ENCODE measurements at places on chromosomes 6 and 20. TPM values are rescaled to one million over a fixed set of nuclear protein-coding genes. Genes with fewer than 3 reads are reported as not detected.

- no peak overlapping the region for H3K27ac ChIP-seq
- no peak for DNase-seq
- no peaks in the 10 kb centered on the region for H3K36me3 ChIP-seq
- no peaks in the 10 kb centered on the region for H3K27me3 ChIP-seq
These were observed 9.7 kb downstream of the LRRN4 start for GRCh38 chr20:6044115-6044514.

GRCh38 chr6:75084872-75085381, 120.9 kb downstream of the COL12A1 start:
- H3K4me3 ChIP-seq: peak overlapping the region; percentile 19
- H3K36me3 ChIP-seq: peaks cover 25% of the 10 kb centered on the region
- no peaks in the 10 kb centered on the region for H3K4me1 ChIP-seq
- no peak overlapping the region for H3K27ac ChIP-seq
- no peaks in the 10 kb centered on the region for H3K27me3 ChIP-seq

C20orf204 gene
- 6.3 TPM for total RNA-seq

CGA gene
- total RNA-seq: not detected

SIRPB1 gene
- total RNA-seq: 2.3 TPM

- H3K4me1 ChIP-seq: peaks cover 87% of the 10 kb centered on the region
- no peaks in the 10 kb centered on the region for H3K36me3 ChIP-seq
- H3K27me3 ChIP-seq: no peaks in the 10 kb centered on the region
- peak overlapping the region; percentile 16 for H3K27ac ChIP-seq
- peak; percentile 23 for DNase-seq
- H3K4me3 ChIP-seq: no peak overlapping the region
These were observed 2.1 kb downstream of the COL12A1 start for GRCh38 chr6:75203721-75204120.

- H3K4me3 ChIP-seq: no peak overlapping the region
- no peak overlapping the region for H3K27ac ChIP-seq
- H3K4me1 ChIP-seq: no peaks in the 10 kb centered on the region
- H3K36me3 ChIP-seq: no peaks in the 10 kb centered on the region
- DNase-seq: no peak
These were observed 74.9 kb upstream of the SMLR1 start for GRCh38 chr6:130752267-130752666.

GRCh38 chr6:22873513-22874136, 304.3 kb downstream of the HDGFL1 start:
- no peak for DNase-seq
- no peaks in the 10 kb centered on the region for H3K4me1 ChIP-seq
- H3K27me3 ChIP-seq: no peaks in the 10 kb centered on the region
- H3K27ac ChIP-seq: no peak overlapping the region

DNA sequence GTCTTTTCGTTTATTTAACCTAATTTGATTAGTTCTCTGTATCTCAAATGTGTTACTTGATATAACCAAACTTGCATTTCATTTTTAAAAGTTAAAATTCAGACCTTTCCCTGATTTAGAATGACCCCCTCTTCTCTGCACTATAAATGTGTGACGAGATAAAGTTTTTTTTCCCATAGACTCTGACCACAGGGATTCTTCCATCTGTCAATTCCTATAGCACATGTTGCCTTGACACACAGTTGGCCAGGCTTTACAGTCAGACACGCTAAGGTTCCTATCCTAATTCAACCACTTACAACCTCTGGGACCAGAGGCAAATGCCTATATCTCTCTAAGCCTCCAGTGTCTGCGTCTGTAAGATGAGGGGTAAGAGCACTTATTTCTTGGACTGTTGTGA, 40.6 kb downstream of the KCNS1 start:
- H3K36me3 ChIP-seq: peaks cover 6% of the 10 kb centered on the region
- no peak overlapping the region for H3K27ac ChIP-seq
- no peaks in the 10 kb centered on the region for H3K4me1 ChIP-seq
- H3K27me3 ChIP-seq: no peaks in the 10 kb centered on the region
- no peak for DNase-seq

HLA-DRB1 gene
- total RNA-seq: 40.2 TPM

GRCh38 chr6:104640150-104640700, 219.5 kb downstream of the HACE1 start:
- no peak overlapping the region for H3K4me3 ChIP-seq
- no peaks in the 10 kb centered on the region for H3K36me3 ChIP-seq
- H3K4me1 ChIP-seq: peaks cover 19% of the 10 kb centered on the region
- DNase-seq: no peak
